ENCODE measurements at places on chromosomes 1 and 21.
A peak's percentile ranks its signal among the peaks of the same experiment; 100 is the strongest.

- DNase-seq, result no peak
Measured at GRCh38 chr1:225908773-225909172, 15.3 kb downstream of the PYCR2 start.

GRCh38 chr1:44539991-44540730, 134.1 kb downstream of the TMEM53 start:
- DNase-seq, result no peak

GRCh38 chr1:43731867-43732531, 24.7 kb downstream of the ST3GAL3 start:
- no peak for DNase-seq

DNA sequence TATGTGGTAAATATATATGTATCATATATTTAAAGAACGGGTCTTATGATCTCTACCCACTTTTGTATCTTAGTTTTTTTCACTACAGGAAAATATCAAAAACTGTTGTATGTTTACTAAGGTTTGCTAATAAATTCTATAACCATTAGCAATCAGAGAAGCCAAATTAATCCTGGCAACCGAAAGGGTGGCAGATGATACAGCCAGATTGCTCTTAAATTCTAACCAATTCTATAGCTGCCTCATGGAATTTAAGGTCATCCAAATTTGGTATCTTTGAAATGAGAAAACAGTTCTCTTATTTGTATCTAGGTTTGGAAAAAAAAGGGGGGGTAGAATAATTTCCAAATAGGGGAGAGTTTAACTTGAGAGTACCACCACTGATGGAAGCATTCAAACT, 591.2 kb downstream of the SMYD3 start:
- DNase-seq, result no peak

DNA sequence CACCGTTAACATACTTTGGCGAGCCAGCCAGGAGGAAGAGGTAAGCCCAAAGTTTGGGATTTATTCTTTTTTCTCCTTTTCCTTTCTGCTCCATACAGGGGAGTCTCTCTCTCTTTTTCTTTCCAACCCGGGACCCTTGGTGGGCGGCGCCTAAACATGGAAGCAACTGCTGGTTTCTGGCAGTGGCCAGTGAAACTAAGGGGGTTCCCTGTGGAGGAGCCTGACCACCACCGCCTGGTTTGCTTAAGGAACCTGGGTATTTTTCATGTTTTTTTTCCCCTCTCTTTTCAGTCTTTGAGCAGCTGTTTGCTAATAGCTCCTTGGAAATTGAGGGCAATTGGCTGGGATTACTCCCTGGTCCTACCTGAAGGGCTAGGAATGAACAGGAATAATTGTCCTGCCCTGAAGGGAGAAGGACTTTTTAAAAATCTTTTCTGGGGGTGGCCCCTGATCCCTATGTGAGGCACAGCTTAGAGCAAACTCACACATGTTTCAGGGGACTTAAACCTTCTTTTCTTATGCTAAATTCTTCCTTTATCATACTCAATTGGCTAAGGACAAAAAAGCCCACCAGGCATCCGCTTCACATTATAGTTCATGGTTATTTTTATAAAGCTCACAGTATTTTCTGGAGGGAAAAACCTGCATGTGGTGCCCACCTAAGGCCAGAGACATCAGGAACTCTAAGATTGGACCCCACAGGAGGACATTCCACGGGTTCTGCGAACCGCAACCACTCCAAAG, 61.3 kb upstream of the PLD5 start:
- no peak for DNase-seq

DNA sequence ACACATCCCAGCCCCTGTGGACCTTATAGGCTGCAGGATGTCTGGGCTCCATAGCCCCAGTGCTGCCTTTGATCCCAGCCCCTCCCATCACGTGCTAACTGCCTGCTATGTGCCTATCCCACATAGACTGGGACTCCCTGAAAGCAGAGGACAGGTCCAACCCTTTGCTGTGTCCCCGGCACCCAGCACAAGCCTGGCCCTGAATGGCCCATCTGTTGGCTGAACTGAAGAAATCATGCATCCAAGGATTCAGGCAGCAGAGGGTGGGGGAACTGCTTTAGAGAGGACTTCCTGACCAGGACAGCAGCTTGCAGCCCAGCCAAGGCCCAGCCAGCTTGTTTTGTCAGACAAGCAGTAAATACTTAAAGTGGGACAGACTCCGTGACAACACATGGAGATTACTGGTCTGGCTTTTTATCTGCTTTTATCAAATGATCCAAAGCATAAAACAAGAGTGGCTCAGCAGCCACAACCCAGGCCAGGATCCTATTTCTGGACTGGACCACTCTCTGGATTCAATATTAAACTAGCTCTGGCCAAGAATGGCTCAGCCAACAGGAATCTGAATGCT, 69.3 kb downstream of the GLIS1 start:
- no peak for DNase-seq

DNA sequence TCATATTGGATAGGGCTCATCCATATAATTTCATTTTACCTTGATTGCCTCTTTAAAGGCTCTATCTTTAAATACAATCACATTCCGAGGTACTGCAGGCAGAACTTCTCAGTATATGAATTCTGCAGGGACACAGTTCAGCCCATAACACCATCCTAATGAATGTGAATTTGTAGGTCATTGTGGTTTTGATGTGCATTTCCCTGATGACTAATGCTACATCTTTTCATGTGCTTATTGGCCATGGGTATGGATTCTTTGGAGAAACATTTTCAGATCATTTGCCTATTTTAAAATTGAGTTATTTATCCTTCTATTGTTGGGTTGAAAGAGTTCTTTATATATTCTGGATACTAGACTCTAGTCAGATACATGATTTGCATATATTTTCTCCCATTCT, 9.6 kb upstream of the RPS6KC1 start:
- DNase-seq, result no peak

DNA sequence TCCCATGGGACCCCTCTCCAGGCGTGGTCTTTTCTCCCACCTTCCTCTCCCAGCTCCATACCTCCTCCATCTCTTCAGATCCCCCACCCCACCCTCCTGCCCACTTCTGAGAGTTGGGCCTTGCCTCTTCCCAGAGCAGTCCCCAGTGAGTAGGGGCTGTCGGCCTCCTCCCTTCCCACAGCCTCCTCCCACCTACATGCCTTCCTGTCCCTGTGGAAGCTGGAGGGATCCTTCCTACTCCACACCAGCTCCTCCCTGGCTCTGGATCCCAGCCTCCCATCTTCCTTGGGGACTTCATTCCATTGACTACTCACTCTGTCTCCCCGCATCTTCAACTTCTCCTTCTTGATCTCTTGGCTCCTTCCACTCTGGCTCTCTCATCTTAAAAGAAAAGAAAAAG, 24.9 kb downstream of the KCNQ4 start:
- DNase-seq, result no peak

GRCh38 chr1:153352523-153352922, 3.9 kb upstream of the PGLYRP4 start:
- DNase-seq, result peak; percentile 40

- DNase-seq, result no peak
Measured at GRCh38 chr1:235635938-235636662, 13.5 kb downstream of the GNG4 start.
